Bronchus fibroblast of lung (primary cell): ENCODE measurements at places on chromosomes 11 and 22. TPM values are rescaled to one million over a fixed set of nuclear protein-coding genes. Genes with fewer than 3 reads are reported as not detected.

The OR52N4 gene
- not detected in 2 replicates for total RNA-seq

The SPI1 gene
- total RNA-seq, result not detected in 2 replicates

The BTG4 gene
- total RNA-seq, result 0.15 and 0.17 TPM in 2 replicates

The HSPB2 gene
- 0.59 TPM in 1 of 2 replicates, not detected in the other for total RNA-seq

The GP1BB gene
- total RNA-seq, result 0.50 TPM in 1 of 2 replicates, not detected in the other

The TYR gene
- total RNA-seq, result not detected in 2 replicates

The TMPRSS6 gene
- not detected in 2 replicates for total RNA-seq

The C11orf16 gene
- total RNA-seq, result not detected in 2 replicates

The APIP gene
- 20.8 and 21.0 TPM in 2 replicates for total RNA-seq

The IFTAP gene
- 31.1 and 31.4 TPM in 2 replicates for total RNA-seq

The APOBEC3G gene
- total RNA-seq, result 7.2 and 7.7 TPM in 2 replicates

The FAM111B gene
- total RNA-seq, result 8.6 and 10.6 TPM in 2 replicates
